Stimulated activated CD4-positive, alpha-beta T cell treated with anti-CD3 and anti-CD28 coated beads, Interleukin-1b, Interleukin-23, amount 100 ng/mL, for 1 hour (primary cell): ENCODE measurements at places on chromosomes 11 and 22.

DNA sequence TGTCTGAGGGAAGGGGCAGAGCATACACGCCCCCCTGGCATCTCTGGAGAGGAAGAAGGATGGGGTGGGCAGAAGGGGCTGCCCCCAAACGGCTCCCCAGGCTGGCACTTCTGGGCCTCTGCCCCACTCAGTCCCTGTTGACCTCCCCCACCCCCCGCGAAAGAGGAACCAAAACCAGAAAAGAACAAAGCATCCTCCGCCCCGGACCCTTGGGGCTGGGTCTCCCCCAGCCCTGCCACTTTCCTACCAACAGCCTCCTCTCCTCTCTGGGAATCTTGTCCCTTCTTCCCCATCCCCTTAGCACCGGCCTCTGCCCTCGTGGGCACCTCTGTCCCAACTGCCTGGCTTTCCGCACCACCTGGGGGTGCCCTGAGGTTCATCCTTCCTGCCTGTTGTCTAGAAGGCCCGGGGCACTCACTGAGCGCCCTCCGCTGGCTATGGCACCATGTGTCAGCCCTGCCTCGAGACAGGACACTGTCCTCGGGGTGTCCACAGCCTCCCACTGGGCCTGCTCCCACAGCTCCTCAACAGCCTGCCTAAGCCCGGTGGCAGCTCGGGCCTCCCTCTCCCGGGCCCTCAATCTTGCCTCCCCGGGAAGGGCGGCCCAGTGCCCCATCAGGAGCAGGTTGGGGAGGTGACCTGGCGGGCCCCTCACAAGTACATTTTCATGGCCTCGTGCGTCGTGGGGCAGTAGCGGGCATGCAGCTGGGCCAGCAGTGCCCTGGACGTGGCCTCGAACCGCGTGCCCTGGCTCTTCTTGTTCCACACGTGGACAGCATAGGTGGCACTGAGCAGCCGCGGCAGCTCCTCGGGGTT, 28.2 kb downstream of the A4GALT start:
- no peak for DNase-seq

DNA sequence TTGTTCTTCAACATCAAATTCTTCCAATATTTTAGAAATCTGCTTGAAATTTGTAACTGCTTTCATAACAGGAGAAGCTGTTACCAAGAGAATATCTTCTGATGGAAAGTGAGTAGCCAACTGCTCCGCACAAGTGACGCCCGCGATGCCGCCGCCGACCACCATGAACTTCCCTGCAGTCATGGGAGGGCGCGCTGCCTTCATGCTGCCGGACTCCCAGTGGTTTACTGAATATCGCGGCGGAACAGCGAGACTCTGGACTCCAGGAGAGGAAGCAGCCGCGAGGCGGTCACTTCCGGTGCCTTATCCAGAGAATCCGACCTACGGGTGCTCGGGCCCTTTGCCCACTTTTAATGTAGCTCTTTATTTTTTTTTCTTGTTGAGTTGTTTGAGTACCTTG, 190.6 kb downstream of the GUCY1A2 start:
- DNase-seq: no peak

GRCh38 chr11:95697614-95698408, 91.8 kb downstream of the FAM76B start:
- no peak for DNase-seq

GRCh38 chr11:106463154-106463553, 385.7 kb downstream of the AASDHPPT start:
- DNase-seq: no peak

DNA sequence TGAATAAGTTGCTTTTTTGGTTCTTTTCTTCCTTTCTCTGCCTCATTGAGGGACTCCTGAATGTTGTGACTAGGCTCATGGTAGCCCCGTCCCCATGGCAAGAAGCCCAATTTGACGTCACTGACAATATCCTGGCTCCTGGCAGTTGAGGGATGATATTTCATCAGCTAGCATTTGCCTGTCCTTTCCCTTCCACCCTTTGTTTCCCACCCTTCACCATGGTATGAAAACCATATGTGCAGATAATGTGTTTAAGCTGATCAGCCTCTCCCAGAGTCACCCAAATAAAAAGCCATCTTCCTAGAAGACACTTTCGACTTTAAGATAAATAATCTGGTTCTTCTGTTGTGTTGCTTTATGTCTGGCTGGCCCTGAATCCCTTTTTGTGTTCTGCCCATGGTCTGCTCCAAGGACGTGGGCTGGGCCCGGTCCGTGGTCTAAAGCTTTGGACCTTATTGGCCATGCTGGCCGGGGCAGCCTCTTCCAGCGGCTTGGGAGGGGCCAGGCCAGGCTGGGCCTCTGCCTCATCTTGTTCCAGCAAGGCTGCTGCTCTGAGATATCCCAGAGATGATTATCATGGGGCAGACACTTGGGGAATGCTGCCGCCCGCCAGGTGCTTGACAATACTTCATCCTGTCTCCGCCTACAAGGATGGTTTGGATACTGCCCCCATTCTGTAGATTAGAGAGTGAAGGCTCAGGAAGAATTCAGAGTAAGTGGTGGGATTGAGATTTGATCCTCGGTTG, 5.1 kb downstream of the TSPAN18 start:
- no peak for DNase-seq

DNA sequence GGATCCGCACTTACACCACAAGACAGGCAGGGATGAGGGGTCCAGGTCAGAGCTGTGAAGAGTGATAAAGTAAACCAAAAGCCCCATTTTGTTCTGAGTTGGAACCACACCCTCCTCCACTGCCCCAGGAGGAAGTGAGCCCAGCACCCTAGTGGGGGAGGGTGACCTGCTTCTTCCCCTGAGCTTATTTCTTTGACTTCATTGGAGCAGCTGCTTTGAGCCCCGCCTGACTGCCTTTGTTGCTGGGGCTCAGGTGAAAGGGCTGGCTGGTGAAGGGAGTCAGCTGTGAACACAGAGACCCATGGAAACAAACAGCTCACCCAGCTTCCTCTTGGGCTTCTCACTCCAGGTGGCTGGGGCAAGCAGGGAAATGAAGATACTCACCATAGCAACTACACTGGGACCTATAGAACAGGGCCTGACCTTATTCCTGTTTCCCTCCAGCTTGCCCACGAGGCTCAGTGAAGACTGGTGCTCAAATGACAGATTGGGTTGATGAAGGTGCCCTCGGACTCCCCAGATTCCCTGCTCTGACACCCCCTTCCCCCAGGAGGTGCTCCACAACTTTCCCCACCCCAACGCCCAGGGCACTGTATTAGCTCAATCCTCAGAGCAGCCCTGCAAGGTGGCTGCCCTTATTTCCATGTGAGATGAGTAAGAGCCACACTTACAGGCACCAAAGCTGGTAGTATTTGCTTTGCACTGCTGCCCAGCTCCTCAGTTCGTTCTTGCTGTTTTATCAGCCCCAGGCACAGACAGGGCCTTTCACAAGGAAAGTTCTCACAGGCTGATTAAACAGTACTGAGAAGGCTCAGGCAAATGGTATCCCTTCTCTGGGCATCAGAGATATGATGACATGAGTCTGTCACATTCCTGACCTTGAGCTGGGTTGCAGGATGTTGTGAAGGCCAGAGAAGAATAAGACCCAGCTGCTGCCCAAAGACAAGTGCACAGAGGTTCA, 2.4 kb downstream of the UCP2 start:
- peak; percentile 60 for DNase-seq

DNA sequence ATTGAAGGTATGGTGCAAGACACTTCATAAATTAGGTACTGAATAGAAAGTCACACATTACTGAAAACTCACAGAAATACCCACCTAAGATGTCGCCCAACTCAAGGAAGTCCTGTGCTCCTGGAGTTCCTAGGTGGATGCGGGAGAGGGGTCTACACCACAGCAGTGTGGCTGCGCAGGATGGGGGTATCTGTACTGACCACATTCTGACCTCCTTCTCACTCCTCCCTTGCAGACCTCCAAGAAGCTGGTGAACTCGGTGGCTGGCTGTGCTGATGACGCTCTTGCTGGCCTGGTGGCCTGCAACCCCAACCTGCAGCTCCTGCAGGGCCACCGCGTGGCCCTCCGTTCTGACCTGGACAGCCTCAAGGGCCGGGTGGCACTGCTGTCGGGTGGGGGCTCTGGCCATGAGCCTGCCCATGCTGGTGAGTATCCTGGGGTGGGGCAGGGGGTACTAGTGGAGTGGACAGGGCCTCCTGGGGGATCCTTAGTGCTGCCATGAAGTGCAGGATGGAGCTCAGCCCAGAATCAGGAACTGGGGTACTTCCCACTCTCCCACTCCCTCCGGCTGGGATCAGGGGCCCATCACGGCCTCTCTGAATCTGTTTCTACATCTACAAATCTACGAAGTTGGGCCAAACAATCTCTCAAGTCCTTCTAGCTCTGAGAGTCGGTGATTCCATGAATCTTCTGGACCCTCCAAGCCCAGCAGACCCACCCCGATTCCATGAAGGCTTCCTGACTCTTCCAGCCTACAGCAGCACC, 4.9 kb downstream of the TKFC start:
- no peak for DNase-seq

DNA sequence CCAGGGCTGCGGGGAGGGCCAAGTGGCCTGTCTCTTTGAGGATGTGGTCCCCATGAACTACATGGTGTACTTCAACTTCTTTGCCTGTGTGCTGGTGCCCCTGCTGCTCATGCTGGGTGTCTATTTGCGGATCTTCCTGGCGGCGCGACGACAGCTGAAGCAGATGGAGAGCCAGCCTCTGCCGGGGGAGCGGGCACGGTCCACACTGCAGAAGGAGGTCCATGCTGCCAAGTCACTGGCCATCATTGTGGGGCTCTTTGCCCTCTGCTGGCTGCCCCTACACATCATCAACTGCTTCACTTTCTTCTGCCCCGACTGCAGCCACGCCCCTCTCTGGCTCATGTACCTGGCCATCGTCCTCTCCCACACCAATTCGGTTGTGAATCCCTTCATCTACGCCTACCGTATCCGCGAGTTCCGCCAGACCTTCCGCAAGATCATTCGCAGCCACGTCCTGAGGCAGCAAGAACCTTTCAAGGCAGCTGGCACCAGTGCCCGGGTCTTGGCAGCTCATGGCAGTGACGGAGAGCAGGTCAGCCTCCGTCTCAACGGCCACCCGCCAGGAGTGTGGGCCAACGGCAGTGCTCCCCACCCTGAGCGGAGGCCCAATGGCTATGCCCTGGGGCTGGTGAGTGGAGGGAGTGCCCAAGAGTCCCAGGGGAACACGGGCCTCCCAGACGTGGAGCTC, 13.5 kb downstream of the ADORA2A start:
- DNase-seq: no peak

DNA sequence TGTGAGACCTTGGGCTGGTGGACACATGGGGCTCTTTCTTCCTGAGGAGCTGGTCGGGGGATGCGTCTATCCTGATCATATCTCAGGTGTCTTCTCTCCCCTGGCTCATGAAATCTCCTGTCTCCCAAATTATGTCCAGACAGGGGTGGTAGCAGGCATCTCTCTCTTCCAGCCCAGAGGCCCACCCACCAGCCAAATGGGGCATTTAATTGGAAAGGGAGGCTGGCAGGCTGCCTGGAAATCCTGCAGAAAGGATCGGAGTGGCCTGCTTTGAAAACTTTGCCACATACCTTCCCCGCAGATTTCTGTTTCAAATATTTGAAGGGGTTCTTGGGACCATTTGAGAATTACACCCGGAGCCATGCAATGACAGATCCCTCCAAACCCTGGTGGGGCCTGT, 37.4 kb downstream of the SMIM38 start:
- DNase-seq: no peak

DNA sequence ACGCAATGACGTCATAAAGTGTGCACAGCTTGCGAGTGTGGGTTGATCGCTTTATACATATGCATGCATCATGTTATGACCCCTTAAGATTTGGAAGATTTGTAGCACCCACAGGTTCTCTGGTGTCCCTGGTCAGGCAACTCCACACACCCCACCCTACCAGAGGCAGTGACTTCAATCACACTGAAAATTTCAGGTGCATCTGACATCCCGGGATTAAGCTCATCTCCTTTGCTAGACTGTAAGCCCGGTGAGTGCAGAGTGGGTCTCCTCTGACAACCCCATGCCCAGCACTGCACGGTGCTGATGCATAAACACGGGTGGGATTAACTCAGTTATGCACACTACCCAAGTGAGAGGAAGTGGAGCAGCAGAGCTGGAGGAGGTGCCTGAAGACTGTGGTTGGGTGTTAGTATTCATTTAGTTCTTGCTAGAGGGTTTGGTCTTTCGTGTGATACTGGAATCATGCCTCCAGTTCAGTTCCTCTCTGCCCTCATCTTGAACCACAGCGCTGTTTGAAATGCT, 6.5 kb downstream of the ARSA start:
- DNase-seq: no peak

GRCh38 chr11:83663446-83663845, 377.3 kb upstream of the CCDC90B start:
- no peak for DNase-seq

GRCh38 chr11:119427279-119427678, 4.3 kb upstream of the THY1 start:
- no peak for DNase-seq

- DNase-seq: no peak
Measured at GRCh38 chr11:97909614-97910399, 1110.9 kb upstream of the CNTN5 start.

DNA sequence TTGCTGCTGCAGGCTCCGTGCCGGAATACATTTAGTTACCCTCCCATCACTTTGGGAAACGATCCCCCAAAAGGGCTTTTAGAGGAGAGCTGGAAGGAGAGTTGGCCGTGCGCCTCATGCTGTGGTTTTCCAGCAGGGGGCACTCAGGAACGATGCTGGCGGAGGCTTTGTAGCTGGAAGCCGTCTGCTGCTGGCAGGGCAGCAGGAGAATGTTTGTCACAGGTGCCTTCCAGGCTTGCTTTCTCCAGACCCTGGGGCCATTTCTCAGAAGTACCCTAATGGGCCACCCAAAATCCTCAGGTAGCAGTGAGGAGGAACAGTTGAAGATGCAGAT, 30.0 kb upstream of the CABP7 start:
- peak; percentile 19 for DNase-seq

DNA sequence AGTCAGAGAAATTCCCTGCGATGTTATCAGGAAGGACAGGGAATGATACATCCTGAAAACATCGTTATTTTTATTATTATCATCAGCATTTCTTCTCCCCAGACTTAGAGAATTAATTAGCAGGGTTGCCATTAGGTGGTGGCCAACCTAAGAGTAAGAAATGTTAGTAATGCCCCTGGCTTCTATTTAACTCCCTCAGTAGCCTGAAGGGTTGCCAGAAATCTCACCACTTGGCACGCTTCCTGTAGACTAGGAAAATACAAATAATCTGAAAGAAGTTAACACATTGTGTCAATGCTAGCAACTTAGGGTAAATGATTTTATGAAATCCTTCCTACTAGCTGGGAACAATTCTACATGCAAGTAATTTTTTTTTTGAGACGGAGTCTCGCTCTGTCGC, 45.5 kb downstream of the ENDOD1 start:
- no peak for DNase-seq

- DNase-seq: no peak
Measured at GRCh38 chr11:92550411-92550810, 325.8 kb downstream of the FAT3 start.

- DNase-seq: no peak
Measured at GRCh38 chr22:36292823-36293530, 40.0 kb downstream of the APOL1 start.
